ENCODE measurements at places on chromosomes 16 and 17.

DNA sequence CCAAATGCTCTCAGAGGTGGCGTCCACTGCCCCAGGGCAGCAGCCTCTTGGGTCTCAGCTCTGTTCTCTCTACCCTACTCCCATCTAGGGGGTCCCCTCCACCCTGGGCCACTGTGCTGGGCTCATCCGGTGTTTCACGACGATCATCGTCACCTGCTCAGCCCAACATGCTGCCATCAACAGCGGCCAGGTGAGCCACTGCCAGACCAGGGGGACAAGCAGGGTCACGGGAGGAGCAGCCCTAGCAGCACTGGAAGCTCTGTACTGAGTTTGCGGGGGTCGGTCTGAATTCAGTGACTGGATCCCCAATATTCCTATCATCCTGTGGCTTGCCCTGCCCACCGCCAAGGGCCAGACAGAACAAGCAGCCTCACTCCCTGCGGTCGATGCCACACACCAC is 16.0 kb downstream of the ALOX12B start:
- no peak for DNase-seq

GRCh38 chr16:68400083-68400923 is 48.0 kb downstream of the SMPD3 start:
- DNase-seq, result no peak

DNA sequence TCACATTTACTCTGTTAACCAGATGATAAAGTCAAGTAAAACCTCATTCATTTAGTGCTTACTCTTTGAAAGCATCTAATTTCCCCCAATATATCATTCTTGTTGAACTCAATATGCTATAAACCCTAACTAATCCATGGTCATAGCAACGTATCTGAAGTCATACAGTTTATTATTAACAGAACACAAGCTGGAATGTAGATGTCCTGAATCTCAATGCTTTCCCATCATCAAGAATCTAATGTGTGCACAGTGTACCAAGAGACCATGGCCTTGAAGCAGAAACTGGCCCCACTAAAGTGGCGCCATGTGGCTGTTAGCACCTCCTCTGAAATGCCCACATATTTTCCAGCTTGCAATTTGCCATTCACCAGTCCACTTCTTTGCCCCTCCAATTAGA is 245.8 kb downstream of the SOX9 start:
- no peak for DNase-seq

DNA sequence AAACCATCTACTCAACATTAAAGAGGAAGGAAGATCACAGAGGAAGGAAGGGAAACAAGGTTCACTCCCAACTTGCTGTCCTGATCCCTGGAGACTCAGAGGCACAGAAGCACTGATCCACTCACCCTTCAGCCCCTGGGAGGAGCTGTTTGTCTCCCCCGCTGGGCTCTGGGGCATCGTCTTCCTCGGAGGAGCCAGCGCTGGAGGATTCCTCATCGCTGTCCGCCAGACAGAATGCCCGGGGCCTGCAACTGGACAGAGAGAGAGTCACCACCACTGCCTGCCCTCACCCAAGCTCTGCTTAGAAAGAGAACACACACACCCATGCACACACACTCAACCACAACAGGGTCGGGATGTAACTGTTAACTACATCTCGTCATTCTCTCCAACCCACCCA is 24.8 kb upstream of the ERN1 start:
- DNase-seq, result no peak

GRCh38 chr17:65785109-65785508 is 223.7 kb upstream of the AXIN2 start:
- peak; percentile 26 for DNase-seq

DNA sequence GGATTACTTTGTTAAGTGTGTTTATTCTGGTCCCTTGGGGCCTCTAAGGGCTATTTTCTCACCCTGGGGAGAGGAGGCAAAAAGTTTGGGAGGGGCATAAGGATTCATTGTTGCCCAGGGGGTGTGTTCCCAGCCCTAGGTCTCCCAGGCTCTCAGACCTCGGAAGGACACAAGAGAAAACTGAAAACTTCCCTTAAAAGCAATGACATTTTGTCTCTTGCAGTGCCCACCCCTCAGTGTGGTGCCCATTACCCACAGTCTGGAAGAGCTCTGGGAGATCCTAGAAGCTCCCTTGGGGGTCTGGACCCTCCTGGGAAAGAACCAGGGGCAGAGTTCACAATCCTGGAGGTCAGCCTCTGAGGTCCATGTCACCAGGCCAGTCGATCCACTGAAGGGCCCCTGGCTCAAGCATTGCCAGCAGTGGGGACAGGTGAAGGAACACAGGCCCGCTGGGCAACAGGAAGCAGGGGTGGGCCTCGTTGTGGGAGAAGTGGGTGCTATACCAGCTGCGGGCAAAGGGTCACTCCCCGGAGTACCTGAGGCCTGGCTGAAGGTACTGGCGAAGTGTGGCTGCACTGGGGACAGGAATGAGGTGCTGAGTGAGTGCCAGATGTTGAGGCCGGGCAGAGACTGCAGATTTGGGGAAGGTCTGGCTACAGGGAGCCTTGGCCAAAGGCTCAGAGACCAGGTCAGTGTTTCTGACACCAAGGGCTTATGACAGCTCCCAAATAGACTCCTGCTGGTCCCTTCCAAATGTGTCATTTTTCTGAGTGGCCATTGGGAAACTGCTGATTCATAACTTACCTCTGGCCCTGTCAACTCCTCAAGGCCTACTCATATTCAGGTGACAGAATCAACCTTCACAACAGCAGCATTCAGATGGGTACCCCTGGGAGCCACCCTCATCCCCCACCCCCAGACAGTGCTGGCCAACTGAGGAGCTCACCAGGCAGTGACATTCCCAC is 4.6 kb upstream of the ZNF747 start:
- no peak for DNase-seq

DNA sequence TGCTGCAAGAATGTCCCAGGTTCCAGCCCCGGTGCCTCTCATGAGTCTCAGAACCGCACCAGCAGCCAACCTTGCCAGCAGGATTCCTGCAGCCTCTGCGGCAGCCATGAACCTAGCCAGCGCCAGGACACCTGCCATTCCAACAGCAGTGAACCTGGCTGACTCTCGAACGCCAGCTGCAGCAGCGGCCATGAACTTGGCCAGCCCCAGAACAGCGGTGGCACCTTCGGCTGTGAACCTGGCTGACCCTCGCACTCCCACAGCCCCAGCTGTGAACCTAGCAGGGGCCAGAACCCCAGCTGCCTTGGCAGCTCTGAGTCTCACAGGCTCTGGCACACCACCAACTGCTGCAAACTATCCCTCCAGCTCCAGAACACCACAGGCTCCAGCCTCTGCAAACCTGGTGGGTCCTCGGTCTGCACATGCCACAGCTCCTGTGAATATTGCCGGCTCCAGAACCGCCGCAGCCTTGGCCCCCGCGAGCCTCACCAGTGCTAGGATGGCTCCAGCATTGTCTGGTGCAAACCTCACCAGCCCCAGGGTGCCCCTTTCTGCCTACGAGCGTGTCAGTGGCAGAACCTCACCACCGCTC is 9.8 kb downstream of the ELOB start:
- no peak for DNase-seq

DNA sequence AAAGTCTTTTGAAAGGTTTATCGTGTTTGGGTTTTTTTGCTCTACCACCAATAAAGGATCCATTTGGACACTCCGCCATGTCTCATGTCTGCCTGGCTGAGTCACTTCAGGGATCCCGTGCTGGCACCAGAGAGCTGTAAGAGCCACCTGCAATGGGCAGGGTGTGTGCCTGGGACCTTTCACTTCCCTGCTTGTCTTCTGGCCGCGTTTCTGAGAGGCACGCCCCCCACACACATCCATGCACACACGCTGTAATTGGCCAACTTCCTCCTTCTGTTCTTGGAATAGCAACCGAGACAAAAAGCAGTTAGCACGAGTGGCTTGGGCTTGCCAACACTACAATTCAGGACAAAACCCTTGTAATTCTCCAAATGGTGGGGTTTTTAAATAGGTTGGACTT is 9.8 kb upstream of the SOST start:
- no peak for DNase-seq

GRCh38 chr16:75104836-75105235 is 11.7 kb downstream of the LDHD start:
- no peak for DNase-seq

- no peak for DNase-seq
These were observed 73.6 kb upstream of the HAS3 start for GRCh38 chr16:69031877-69032301.
